ENCODE measurements at places on chromosomes 12 and 14. TPM values are rescaled to one million over a fixed set of nuclear protein-coding genes. Genes with fewer than 3 reads are reported as not detected.

DNA sequence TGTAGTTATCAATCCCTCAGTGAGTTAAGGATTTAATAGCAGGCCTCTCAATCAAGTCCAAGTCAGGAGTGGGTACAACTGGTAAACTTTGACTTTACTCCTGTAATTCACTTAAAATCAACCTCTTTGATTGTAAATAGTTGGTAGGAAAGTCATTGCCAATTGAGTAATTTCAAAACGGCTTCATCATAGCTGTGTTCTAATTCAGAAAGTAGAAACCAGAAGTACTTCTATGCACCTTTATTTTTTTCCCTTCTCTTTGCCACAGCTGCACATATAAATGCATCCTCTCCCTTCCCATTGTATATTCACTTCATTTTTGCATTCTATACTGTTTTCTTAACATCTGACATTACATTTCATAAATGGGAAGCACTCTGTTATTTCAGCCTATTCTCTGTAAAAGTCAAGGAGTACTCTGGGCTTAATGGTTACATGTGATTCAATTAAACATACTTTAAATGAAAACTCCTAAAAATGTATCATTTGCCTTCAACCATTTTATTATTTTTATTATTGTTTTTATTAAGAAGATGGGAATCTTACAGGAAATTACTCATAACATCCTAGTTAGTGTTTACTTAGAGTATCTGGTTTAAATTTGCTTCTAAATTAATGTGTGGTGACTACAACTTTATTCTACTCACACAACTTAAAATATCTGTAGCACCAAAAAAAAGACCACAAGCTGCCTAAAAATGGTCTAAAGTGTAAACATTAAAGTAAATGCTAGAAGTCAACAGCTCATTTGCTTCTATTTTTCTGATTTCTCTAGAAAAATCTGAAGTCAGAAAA lies 171.2 kb downstream of the CEP128 start:
- DNase-seq, result peak; percentile 34

GPR137C gene
- 0.77 TPM for polyA plus RNA-seq

CCDC197 gene
- not detected for polyA plus RNA-seq

DNA sequence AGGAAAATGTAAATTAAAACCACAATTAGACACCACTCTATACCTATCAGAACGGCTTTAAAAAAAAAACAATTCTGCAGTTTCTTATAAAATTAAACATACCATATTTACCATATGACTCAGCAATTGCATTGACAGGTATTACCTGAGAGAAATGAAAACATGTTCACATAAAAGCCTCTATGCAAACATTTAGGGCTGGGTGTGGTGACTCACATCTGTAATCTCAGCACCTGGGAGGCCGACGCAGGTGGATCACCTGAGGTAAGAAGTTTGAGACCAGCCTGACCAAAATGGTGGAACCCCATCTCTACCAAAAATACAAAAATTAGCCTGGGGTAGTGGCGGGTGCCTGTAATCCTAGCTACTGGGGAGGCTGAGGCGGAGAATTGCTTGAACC lies 41.1 kb downstream of the SPTB start:
- DNase-seq, result no peak

DNA sequence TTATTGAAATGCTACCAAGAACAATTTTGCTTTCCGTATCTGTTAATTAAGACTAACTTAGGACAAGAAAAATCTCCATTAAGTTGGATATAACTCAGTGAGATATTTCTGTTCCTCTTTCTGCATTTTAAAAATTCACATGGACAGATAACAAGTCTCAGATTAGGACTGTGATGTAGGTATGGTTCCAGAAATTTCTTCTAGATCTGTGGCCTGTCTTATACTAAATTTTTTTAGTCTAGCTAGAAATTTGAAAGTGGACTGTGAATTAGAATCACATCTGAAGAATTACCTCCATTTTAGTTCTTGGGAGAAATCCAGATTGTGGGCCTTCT lies 41.6 kb downstream of the USP15 start:
- DNase-seq, result no peak

- DNase-seq, result no peak
Observed at GRCh38 chr12:51162217-51162616, 10.7 kb downstream of the TFCP2 start.

- no peak for DNase-seq
Observed at GRCh38 chr14:34470319-34470718, 8.3 kb upstream of the SPTSSA start.

SPIC gene
- not detected for polyA plus RNA-seq

TBK1 gene
- polyA plus RNA-seq, result 7.8 TPM

- DNase-seq, result peak; percentile 44
Observed at GRCh38 chr12:19288603-19289244, 150.6 kb upstream of the AEBP2 start.

Measured in IMR-90 (cell line).